Left ventricle myocardium inferior (tissue), 1 donor: ENCODE measurements at places on chromosomes 6 and 20.

DNA sequence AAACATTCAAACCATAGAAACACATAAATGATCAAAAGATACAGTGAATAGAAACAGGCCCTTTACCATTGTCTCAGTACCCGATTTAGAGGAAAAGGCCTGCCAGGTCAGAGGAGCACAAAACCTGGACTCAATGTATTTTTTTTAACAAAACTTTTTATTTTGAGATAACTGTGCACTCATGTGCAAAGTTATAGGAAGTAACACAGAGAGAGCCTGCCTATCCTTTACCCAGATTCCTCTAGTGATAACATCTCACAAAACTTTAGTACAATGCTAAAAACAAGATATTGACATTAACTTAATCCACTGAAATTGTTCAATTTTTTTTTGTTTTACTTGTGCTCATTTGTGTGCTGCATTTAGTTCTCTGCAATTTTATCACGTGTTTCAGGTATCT, 36.8 kb upstream of the SAMD3 start:
- H3K36me3 ChIP-seq = no peaks in the 10 kb centered on the region
- H3K4me3 ChIP-seq = no peak overlapping the region
- H3K27ac ChIP-seq = no peak overlapping the region
- DNase-seq = no peak

GRCh38 chr6:33128318-33128717, 52.5 kb downstream of the HLA-DPB1 start:
- DNase-seq = no peak
- no peak overlapping the region for H3K27ac ChIP-seq
- no peak overlapping the region for H3K4me3 ChIP-seq
- peaks cover 30% of the 10 kb centered on the region for H3K27me3 ChIP-seq

- no peaks in the 10 kb centered on the region for H3K36me3 ChIP-seq
- no peak overlapping the region for H3K27ac ChIP-seq
- no peak overlapping the region for H3K4me3 ChIP-seq
- H3K27me3 ChIP-seq = peaks cover 33% of the 10 kb centered on the region
- H3K4me1 ChIP-seq = no peaks in the 10 kb centered on the region
These were observed 820 bp upstream of the TREML2 start for GRCh38 chr6:41201764-41202173.

- H3K4me3 ChIP-seq = no peak overlapping the region
- no peaks in the 10 kb centered on the region for H3K27me3 ChIP-seq
- DNase-seq = no peak
- H3K27ac ChIP-seq = no peak overlapping the region
These were observed 10.2 kb upstream of the SRPK1 start for GRCh38 chr6:35931120-35931561.

- H3K27ac ChIP-seq = no peak overlapping the region
- H3K27me3 ChIP-seq = no peaks in the 10 kb centered on the region
- H3K4me3 ChIP-seq = no peak overlapping the region
- H3K4me1 ChIP-seq = no peaks in the 10 kb centered on the region
- no peak for DNase-seq
These were observed 135.9 kb downstream of the KHDRBS2 start for GRCh38 chr6:62150048-62150663.

DNA sequence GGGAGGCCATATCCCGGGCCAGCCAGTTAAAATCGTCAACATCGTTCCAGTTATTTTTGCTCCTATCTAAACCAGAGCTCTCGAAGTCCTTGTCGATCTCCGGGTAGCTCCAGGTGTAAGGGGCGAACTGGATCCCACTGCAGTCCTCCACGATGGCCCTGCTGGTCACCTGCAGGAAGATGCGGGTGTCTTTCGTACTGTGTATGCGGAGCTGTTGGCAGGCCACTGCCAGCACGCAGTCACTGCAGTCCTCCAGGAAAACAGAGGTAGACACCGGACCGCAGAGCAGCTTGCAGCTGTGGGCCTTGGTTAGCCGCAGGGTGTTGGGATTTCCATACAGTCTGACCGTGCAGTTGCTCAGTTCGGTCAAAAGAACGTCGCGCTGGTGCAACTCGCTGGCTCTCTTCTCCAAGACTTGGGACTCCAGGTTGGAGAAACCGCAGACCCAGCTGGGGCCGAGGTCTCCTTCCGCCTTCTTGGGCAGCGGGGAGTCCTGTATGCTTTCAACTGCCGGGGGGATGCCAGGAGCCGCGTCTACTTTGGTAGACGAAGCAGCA, 742 bp downstream of the TBCC start:
- H3K27me3 ChIP-seq = no peaks in the 10 kb centered on the region
- no peaks in the 10 kb centered on the region for H3K36me3 ChIP-seq
- peak overlapping the region; percentile 93 for H3K27ac ChIP-seq
- H3K4me3 ChIP-seq = peak overlapping the region; percentile 97

GRCh38 chr6:494394-494793, 102.8 kb downstream of the IRF4 start:
- H3K4me1 ChIP-seq = no peaks in the 10 kb centered on the region
- H3K27me3 ChIP-seq = no peaks in the 10 kb centered on the region
- H3K36me3 ChIP-seq = peaks cover 68% of the 10 kb centered on the region
- DNase-seq = no peak

DNA sequence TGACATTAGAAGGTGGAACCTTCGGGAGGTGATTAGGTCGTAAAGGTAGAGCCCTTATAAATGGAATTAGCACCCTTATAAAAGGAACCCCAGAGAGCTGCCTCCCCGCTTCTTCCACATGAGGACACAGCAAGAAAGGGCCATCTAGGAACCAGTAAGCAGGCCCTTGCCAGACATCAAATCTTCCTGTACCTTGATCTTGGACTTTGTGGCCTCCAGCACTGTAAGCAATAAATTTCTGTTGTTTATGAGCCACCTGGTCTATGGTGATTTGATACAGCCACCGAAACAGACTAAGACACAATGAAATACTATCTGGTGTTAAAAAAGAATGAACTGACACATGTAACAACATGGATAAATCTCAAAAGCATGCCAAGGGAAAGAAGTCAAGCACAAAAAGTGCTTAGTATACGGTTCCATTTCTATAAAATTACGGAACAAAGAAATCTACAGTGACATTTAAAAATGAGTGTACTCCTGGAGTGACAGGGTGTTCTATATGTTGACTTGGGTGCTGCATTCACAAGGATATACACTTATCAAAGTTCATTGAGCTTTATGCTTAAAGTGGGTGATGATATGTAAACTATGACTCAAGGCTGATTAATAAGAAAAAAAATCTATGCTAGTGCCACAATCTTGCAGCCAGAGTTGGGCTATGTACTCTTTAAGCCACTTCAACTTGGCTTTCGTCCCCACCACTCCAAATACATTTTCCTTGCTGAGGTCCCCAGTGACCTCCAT, 18.4 kb downstream of the SERPINB1 start:
- H3K36me3 ChIP-seq = no peaks in the 10 kb centered on the region
- H3K4me3 ChIP-seq = no peak overlapping the region
- no peaks in the 10 kb centered on the region for H3K27me3 ChIP-seq
- no peak overlapping the region for H3K27ac ChIP-seq
- H3K4me1 ChIP-seq = peaks cover 38% of the 10 kb centered on the region

- H3K4me3 ChIP-seq = no peak overlapping the region
- H3K4me1 ChIP-seq = peaks cover 22% of the 10 kb centered on the region
- DNase-seq = no peak
- no peaks in the 10 kb centered on the region for H3K36me3 ChIP-seq
- H3K27me3 ChIP-seq = no peaks in the 10 kb centered on the region
- H3K27ac ChIP-seq = no peak overlapping the region
These were observed 1.8 kb downstream of the FAM83D start for GRCh38 chr20:38927902-38928578.

DNA sequence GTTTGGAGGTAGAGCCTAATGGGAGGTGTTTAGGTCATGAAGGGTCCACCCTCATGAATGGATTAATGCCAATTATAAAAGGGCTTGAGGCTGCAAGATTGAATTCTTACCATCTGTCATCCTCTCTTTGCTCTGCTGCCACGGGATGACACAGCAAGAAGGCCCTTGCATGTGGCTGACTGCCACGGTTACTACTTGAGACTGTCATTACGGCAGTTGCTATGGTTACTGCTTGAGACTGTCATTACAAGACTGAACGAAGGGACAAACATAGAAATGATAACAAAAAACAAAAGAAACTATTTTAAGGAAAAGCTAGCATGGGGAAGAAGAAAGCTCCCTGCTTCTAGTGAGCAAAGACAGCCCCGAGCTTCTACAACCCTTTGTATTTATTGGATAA, 715.0 kb downstream of the TFAP2A start:
- H3K4me1 ChIP-seq = no peaks in the 10 kb centered on the region
- no peaks in the 10 kb centered on the region for H3K27me3 ChIP-seq
- no peak overlapping the region for H3K4me3 ChIP-seq
- H3K36me3 ChIP-seq = no peaks in the 10 kb centered on the region

DNA sequence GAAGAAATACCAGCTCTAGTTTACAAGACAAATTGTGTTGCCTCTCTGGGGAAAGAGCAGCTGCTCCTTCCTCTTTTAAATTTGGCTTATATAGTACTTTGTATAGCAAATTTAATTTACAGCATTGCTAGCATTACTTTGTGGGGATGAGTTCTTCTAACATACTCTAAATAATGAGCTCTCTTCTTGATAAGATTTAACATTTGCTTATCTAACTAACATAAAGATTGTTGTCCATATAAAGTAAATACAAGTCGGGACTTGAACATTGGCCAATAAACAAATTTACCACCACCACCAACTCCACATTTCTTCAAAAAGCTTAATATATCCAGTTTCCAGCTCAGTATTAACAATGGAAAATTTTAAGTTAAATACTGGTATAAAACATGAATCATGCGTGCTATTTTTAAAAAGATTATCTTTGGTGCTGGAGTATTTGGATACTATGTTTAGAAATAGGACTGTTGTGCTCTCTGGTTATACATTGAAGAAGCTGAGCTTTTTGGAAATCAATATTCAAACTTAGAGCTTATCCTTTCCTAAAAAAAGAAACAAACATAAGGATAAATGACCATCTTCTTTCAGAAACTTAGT, 1146.9 kb upstream of the GJE1 start:
- DNase-seq = no peak
- H3K27me3 ChIP-seq = no peaks in the 10 kb centered on the region
- H3K27ac ChIP-seq = no peak overlapping the region
- H3K36me3 ChIP-seq = no peaks in the 10 kb centered on the region
- no peak overlapping the region for H3K4me3 ChIP-seq
- H3K4me1 ChIP-seq = peaks cover 30% of the 10 kb centered on the region

DNA sequence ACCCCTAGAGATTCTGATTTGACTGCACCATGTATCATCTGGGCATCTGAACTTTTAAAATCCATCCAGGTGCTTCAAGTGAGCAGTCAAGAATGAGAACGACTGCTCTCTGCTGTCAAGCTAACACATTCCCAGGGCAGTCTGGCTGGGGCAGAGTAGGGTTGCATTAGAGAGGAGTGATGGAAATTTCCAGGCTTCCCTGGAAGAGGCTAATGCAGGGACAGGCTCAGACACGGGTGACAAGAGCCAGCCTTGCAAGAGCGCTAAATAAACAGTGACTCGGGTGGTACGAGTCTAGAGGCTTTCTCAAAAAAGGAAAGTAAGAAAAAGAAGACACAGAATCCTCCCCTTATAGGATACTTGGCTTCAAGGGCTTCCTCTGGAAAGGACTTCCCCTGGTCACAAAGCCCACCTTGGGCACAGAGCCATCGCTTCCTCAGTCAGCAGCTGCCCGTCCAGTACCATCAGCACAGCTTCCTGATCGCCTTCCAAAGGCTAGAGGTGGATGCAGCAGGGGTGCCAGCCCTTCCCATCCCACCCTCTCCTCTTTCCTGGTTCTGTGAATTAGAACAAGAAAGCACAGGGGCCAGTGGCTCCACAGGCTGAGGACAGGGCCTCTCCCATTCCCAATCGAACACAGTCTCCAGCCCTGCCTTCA, 177.4 kb upstream of the RREB1 start:
- H3K27me3 ChIP-seq = no peaks in the 10 kb centered on the region
- no peak overlapping the region for H3K4me3 ChIP-seq
- no peak overlapping the region for H3K27ac ChIP-seq
- no peaks in the 10 kb centered on the region for H3K36me3 ChIP-seq
- no peak for DNase-seq

GRCh38 chr6:140590641-140591040, 1216.2 kb upstream of the CITED2 start:
- H3K27ac ChIP-seq = no peak overlapping the region
- no peaks in the 10 kb centered on the region for H3K4me1 ChIP-seq
- DNase-seq = no peak
- no peak overlapping the region for H3K4me3 ChIP-seq

DNA sequence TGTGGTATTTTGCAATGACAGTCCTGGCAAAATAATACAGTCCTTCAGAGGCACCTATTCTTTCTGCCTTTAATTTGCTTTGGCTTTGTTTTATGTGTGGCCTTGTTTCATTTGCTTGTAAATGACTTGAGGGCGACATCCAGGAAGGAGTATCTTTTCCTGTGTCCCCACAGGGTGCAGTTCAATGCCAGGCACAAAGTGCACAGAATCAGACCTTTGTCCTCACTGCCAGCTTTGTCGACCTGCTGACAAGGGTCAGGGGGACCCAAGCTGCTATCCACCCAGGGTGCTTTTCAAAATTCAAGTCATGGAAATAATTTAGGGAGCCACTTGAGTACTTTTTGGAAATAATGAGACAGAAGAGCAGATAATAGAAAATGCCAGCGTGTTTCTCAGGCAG, 37.0 kb upstream of the CDKN1A start:
- DNase-seq = no peak
- no peaks in the 10 kb centered on the region for H3K36me3 ChIP-seq
- H3K27me3 ChIP-seq = no peaks in the 10 kb centered on the region
- H3K27ac ChIP-seq = no peak overlapping the region
- H3K4me1 ChIP-seq = peaks cover 15% of the 10 kb centered on the region

- DNase-seq = no peak
- no peaks in the 10 kb centered on the region for H3K4me1 ChIP-seq
- no peaks in the 10 kb centered on the region for H3K36me3 ChIP-seq
- H3K27me3 ChIP-seq = peaks cover 53% of the 10 kb centered on the region
These were observed 104.8 kb upstream of the MOCS1 start for GRCh38 chr6:40039042-40039441.

DNA sequence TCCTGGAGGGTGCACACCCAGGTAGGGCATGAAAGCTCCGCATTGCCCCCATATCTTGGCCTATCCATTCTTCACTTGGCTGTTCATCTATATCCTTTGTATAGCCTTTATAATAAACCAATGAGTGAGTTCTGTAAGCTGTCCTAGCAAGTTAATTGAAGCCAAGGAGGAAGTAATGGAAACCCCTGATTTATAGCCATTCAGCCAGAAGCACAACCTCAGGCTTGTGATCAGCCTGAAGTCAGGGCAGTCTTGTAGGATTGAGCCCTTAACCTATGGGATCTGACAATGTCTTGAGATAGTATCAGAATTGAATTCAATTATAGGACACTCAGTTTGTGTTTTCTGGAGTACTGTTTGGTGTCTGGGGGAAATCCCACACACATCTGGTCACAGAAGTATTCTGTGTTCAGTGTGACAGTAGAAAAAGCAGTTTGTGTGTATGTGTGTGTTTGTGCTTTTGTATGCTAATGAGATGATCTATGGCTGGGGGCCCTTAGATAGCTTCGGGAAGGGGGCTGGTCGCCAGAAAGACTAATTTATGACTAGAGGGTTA, 5.7 kb downstream of the NT5E start:
- peaks cover 28% of the 10 kb centered on the region for H3K4me1 ChIP-seq
- no peak for DNase-seq
- H3K27ac ChIP-seq = no peak overlapping the region
- H3K36me3 ChIP-seq = no peaks in the 10 kb centered on the region

GRCh38 chr20:41011551-41012067, 17.0 kb upstream of the TOP1 start:
- no peak overlapping the region for H3K4me3 ChIP-seq
- no peak overlapping the region for H3K27ac ChIP-seq
- no peaks in the 10 kb centered on the region for H3K27me3 ChIP-seq
- no peaks in the 10 kb centered on the region for H3K36me3 ChIP-seq
- no peak for DNase-seq
- H3K4me1 ChIP-seq = peaks cover 11% of the 10 kb centered on the region

GRCh38 chr6:14713966-14714631, 531.8 kb upstream of the JARID2 start:
- H3K36me3 ChIP-seq = no peaks in the 10 kb centered on the region
- H3K27me3 ChIP-seq = no peaks in the 10 kb centered on the region
- peak overlapping the region; percentile 61 for H3K27ac ChIP-seq
- H3K4me1 ChIP-seq = peaks cover 46% of the 10 kb centered on the region
